Activated CD4-positive, alpha-beta T cell treated with anti-CD3 and anti-CD28 coated beads, Interleukin-2, amount 50 U/mL, for 24 hours (primary cell): ENCODE measurements at places on chromosomes 2 and 18.

DNA sequence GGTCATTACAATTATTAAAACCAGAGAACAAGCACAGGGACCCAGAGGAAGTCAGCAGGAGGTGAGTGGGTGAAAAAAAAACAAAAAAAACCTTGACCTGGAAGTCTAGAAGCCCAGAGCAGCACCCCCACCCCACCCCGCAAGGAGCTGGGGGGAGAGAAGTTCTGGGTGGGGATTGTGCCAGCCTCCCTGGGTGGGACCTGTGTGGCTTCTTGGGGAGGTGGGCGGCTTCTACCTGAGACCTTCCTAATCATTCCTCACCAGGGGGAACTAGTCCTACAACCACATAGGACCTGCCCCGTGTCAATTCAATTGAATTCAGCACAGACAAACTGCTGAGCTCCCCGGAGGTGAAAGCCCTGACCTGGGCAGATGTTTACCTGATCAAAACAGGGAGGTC, 17.3 kb downstream of the EVA1A start:
- no peak for DNase-seq

- no peak for DNase-seq
These were observed 5.8 kb upstream of the RTN4 start for GRCh38 chr2:55056024-55056521.

DNA sequence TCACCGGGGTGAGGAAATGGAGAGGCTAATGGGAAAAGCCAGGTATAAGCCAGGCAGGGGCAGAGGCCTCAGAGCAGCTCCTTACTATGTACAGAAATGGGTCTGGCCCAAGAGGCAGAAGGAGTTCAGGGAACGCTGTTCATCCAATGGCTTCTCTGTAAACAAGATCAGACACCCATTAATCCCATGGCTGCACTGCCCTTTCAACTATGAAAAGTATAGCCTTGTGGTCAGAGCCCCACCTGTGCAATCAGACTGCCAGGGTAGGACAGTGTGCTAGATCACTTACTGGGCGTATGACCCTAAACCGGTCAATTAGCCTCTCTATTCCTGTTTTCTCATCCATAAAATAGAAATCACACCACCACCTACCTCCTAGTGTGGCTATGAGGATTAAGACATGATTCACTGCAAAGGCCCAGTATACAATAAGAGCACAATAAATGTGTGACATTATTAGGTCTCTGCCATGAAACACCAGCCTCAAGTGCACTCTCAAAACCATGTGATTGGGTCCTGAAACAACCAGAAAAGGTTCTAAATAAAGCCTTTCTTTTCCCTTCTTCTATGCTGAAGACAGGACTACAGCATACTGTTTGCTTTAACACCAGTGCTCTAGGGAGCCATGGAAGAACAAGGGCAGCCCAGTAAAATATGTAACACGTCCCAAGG, 4.4 kb downstream of the ANKRD44 start:
- no peak for DNase-seq

DNA sequence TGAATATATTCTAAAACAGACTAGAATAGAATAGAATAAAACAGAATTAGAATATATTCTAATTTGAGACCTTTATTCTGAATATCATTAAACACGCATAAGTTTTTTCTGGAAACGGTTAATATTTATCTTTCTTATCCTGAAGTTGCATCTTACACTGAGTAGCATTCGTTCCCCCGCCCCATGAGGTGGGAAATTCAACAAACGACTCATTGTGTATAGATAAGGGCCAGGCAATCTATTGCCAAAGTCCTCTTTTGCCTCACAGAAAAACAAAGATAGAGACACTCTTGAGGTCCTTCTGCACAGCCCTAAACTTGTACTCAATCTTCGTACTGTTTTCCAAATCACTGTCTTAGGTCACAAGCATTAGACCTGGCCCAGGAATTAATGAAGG, 98.1 kb downstream of the COL6A3 start:
- DNase-seq, result no peak

GRCh38 chr2:199684168-199684567, 166.8 kb downstream of the FTCDNL1 start:
- DNase-seq, result no peak

DNA sequence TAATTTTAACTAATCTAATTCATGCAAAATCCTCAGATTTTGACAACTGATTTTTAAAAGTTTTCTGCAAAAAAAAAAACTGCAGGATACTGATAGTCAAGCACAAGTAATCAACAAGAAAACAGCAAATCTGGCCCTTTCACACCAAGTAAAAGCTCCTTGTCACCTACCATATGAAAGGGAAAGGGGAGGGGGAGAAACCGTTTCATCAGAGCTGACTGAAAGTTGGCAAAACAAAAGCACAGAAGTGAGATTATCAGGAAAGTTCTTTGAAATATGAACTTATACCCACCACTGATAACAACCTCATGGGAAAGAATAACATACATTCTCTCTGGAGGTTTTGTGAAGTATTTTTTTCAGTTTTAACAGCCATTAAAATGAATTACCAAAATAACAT, 38.7 kb downstream of the ZNF521 start:
- no peak for DNase-seq

DNA sequence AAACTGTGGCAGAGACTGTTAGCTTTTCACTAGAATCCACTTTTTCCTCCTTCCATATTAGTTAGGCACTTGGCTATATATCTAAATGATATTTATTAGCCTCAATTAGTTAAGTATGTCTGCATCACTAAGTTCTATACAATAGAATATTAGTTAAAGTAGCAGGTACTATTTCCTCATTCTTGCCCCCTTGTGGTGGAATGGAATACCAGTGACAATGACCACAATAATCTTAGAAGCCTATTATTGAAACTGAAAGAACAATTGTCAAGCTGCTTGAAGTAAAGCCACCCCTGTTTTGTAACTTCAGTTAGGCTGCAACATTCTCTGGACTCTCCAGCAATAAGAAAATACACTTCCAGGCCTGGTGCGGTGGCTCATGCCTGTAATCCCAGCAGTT, 476.3 kb upstream of the VWC2L start:
- DNase-seq, result no peak

DNA sequence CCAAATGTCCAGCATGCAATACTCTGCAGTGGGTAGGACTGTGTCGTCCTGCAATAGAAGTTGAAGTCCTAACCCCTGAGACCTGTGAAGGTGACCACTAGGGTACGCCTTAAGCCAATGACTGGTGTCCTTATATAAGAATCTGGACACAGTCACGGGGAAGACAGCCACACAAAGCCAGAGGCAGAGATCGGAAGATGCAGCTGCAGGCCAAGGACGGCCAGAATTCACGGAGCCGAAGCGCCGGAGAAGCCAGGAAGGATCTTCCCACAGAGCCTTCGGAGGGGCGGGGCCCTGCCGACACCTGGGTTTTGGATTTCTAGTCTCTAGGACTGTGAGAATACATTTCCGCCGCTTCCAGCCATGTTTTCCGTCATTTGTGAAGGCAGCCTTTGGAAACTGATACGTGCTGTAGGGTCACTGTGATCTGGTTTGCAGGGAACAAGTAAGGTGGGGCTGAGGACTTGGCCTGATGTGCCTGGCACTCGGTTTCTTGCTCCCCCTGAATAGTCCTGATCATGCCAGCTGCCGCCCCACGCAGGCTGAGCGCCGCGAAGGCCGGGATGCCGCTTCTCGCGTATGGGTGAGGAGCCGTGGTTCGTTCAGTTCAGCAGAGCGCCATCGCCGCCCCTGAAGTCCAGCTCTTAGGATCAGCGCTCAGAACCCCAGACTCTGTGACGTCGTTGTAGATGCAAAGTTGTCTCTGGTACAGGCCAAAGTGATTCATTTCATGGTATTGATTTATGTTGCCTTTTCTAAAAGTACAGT, 38.7 kb downstream of the PTGR3 start:
- no peak for DNase-seq
